ENCODE measurements at places on chromosomes 6 and 20. TPM values are rescaled to one million over a fixed set of nuclear protein-coding genes. Genes with fewer than 3 reads are reported as not detected.

The DNAH8 gene
- not detected for polyA plus RNA-seq

The BTBD9 gene
- 15.7 TPM for polyA plus RNA-seq

The COX7A2 gene
- 3,025 TPM for polyA plus RNA-seq

The GHRH gene
- not detected for polyA plus RNA-seq

The ENPP5 gene
- 295 TPM for polyA plus RNA-seq

The KHDC1 gene
- polyA plus RNA-seq: 23.6 TPM

All from Purkinje cell (primary cell).